ENCODE measurements at places on chromosomes 16 and 17.

DNA sequence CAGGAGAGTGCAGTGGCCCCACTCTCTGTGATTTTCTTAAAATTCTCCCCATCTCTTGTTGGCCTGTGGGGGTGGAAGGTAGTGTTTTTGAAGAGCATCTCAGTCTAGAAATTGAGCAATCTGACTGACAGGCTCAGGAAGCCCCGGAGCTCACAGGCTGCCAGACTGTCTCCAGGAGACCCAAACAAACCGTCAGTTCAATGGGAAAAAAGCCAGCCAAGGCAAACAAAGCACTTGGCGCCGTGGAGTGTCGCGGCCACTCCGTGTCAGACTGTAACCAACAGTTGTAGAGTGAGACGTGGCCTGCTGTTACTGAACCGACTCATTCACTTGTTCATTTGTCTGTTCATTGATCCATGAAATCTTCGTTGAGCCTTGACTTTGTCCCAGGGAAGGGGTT is 33.7 kb downstream of the RGS9 start:
- no peak for DNase-seq

DNA sequence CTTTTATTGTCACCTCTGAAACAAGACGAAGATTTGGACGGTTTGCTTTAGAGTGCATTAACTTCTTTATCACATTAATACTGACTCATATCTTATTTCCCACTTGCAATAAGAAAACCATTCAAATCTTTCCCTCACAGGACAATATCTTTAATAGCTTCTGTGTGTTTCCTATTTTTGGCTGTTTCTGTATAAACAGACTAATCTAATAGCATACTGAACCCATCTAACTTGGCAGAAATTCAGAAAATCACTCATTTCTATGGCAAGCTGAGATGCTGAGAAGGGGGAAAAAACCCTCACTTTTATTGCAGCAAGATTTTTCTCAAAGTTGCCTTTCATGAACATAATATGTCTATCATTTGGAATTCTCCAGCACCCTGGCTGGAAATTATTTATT is 524.9 kb downstream of the WWOX start:
- DNase-seq, result no peak

DNA sequence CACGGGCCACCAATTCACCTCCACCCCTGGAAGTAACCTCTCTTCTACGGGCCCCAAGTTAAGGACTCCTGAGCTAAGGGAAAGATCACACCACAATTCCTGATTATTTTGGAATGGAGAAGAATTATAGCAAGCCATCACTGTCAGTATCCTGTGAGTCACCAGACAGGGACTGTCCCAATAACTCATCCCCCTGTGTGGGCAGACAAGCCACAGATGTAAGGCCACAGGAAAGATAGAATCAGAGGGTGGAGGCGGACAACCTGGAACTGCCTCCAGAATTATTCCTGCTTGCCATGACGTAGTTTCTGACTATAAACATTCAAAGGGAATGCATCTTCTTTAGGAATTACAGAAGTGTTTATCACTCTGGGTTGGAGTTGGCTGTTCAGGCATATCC is 5.8 kb upstream of the MYO1D start:
- no peak for DNase-seq

GRCh38 chr17:79650861-79651260 is 40.0 kb upstream of the RBFOX3 start:
- DNase-seq, result no peak

- DNase-seq, result no peak
Measured at GRCh38 chr17:80475910-80476876, at the start of gene NPTX1. Gene NPTX1 (minus strand): TSS chr17:80476607. CDS start chr17:80476446, 161 bp downstream.

DNA sequence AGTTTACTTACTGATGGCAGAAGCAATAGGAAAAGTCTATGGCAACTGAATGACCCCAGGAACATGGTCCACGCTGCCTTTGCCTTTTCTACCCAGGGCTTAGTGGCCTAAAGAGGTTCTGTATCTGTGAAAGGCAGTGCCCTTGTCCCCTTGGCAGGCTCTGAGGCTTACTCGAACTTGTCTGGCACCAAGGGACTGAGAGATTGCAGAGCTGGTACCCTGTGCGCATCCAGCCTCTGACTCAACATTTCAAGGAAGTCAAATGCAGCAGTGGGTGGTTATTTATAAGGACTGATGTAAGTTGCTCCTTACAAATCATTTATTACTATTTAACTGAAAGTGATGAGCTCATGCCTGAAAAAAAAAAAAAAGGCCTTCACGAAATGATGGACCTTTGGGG is 299.9 kb upstream of the MYOCD start:
- DNase-seq, result no peak

DNA sequence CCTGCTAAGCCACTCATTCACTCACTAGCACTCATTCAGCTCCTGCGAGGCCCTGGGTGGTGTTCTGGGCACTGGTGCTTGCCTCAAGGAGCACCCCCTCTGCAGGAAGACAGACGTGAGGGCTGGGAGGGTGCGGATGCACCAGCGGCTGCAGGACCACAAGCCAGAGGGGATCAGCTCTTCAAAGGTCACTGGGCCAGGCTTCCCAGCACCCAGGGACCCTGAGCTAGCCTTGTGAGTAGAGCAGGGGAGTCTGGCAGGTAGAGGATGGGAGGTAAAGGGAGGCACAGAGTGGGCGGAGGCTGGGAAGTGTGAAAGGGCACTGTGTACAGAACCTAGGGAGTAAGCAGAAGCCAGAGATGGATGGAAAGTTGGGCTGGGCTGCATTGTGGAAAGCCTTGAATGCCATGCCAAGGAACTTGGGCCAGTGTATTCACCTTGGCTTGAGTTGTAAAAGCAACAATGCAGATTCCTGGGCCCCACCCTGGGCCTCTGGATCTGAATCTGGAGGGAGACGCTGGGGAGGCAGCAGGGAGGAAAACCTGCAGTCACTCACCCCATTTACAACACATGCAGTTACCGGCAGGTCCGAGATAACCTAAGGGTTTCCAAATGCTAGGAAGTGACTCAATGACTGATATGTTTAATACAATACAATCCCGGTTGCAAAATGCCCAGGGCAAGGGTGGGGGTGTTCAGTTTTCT is 1.7 kb downstream of the IL4R start:
- no peak for DNase-seq

DNA sequence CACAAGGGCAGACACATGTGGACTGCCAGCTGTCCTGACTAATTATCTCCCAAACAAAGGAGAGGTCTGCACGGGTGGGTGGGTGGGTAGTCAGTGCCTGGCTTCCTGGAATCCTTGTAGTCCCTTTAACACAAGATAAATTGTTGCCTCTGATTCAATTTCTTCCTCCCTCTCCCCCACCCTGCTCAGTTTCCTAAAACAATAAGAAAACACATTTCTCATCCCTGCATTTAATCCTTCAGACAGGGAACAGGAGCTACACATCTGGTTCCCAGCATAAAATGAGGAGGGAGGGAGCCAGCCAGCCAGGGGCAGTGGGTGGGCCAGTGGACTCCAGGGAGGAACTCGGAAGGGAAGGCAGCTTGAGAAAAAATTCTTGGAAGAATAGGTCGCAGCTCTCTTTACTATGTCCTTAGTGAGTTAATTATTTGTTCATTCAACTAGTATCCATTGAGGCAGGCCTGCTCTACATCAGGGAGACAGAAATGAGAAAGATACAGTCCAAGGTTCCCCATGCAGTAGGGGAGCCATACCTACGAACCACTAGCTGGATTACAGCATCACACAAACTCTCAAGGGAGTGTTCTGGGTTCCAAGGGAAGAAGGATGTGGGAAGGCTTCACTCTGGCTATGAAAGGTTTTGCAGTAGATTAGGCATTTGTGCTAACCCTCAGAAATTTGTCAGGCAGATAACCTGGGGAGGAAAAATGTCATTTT is 58.3 kb downstream of the CCT6B start:
- DNase-seq, result no peak

Data from NCI-H1048 (cell line).